Activated CD4-positive, alpha-beta T cell treated with anti-CD3 and anti-CD28 coated beads, Interleukin-2, amount 10 ng/mL, durations not matched to agents 24 days and 14 days (primary cell): ENCODE measurements at places on chromosomes 3 and 15. TPM values are rescaled to one million over a fixed set of nuclear protein-coding genes. Genes with fewer than 3 reads are reported as not detected.
A peak's percentile ranks its signal among the peaks of the same experiment; 100 is the strongest.

DNA sequence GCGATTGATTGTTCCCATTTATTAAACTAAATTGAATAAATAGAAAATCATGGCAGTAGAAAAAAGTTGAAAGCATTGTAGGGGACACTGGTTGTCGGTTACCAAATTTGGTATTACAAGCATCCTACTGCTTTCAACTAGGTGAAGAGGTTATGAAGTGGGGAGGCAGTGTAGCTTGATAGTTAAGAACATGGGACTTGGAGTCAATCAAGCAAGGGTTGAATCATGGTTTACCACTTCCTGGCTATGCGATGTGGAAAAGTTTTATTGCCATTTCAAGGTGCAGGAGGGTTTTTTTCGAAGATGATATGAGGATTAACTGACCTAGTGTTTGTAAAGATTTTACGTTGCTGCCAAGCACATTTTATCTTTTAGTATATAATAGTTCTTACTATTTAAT, 318.2 kb upstream of the KCNH8 start:
- H3K27ac ChIP-seq, result no peak overlapping the region
- peak; percentile 70 for DNase-seq
- H3K27me3 ChIP-seq, result no peaks in the 10 kb centered on the region
- no peaks in the 10 kb centered on the region for H3K36me3 ChIP-seq
- peaks cover 11% of the 10 kb centered on the region for H3K4me1 ChIP-seq
- no peak overlapping the region for H3K4me3 ChIP-seq

GRCh38 chr3:131038326-131038725, 11.6 kb downstream of the NEK11 start:
- no peaks in the 10 kb centered on the region for H3K27me3 ChIP-seq
- H3K36me3 ChIP-seq, result peaks cover 6% of the 10 kb centered on the region
- H3K4me3 ChIP-seq, result no peak overlapping the region
- H3K27ac ChIP-seq, result no peak overlapping the region
- no peak for DNase-seq

DNA sequence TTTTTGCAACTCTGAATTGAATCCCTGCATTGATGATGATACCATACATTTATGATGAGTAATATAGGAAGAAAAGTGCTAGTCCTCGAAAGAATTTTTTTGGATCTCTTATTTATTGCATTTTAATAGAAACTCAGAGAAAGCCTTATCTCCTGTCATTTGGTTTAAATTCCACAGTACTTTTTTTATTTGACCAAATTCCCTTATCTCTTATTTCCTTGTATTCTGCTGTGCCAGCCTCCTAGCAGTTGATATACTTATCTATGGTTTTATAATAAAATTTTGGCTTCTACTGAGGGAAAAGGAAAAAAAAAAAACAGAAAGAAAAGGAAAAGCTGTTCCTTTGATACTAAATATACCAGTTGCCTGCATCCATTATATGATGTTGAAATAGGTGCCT, 535.1 kb upstream of the NR2F2 start:
- DNase-seq, result no peak
- no peak overlapping the region for H3K4me3 ChIP-seq
- peaks cover 2% of the 10 kb centered on the region for H3K27me3 ChIP-seq
- H3K27ac ChIP-seq, result no peak overlapping the region
- no peaks in the 10 kb centered on the region for H3K36me3 ChIP-seq
- no peaks in the 10 kb centered on the region for H3K4me1 ChIP-seq

GRCh38 chr3:50003216-50003615, 63.3 kb downstream of the RBM6 start:
- H3K27me3 ChIP-seq, result no peaks in the 10 kb centered on the region
- no peak overlapping the region for H3K4me3 ChIP-seq
- no peak for DNase-seq

DNA sequence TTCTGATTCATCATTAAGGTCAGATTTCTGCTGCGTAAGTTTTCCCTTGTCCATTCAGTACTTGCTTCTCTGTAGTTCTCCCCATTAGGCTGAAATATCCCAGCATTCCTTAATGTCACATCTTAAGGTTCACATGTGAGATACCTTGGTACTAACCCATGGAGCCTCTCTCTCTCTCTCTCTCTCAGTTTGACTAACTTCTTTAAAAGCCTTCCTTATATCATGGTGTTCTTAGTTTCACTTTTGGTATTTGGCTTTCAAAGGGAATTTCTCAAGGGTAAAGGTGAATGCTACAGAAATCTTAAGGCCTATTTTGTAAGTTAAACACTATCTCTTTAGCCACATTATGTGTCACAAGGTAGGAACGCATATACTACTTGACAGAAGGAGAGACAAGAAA, 427.3 kb upstream of the ZNF717 start:
- H3K36me3 ChIP-seq, result no peaks in the 10 kb centered on the region
- H3K27ac ChIP-seq, result no peak overlapping the region
- no peaks in the 10 kb centered on the region for H3K4me1 ChIP-seq
- no peaks in the 10 kb centered on the region for H3K27me3 ChIP-seq
- DNase-seq, result no peak

DNA sequence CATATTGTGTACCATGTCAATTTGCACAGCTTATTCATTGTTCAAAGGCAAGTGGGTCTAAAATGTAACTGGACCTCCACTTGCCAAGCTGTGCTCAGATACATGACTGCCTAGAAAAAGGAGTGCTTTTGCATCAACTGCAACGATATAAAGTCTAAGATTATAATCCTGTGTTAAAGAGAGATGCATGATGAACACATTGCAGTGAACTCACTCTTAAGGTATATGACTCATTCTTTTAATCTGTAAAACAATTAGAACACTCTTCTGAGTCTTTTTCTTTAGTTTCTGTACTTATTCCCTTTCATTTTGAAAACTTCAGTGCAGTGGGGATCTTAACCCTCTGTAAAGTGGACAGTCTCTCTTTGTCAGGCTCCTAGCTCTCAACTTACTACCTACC, 982.8 kb downstream of the ROBO1 start:
- no peak for DNase-seq
- no peaks in the 10 kb centered on the region for H3K4me1 ChIP-seq
- H3K27me3 ChIP-seq, result no peaks in the 10 kb centered on the region
- H3K36me3 ChIP-seq, result no peaks in the 10 kb centered on the region

GRCh38 chr15:68536331-68537095, 42.3 kb upstream of the CORO2B start:
- peaks cover 3% of the 10 kb centered on the region for H3K36me3 ChIP-seq
- DNase-seq, result no peak
- no peaks in the 10 kb centered on the region for H3K4me1 ChIP-seq
- peaks cover 29% of the 10 kb centered on the region for H3K27me3 ChIP-seq
- no peak overlapping the region for H3K4me3 ChIP-seq
- H3K27ac ChIP-seq, result no peak overlapping the region

GRCh38 chr15:66758844-66759243, 56.8 kb downstream of the SMAD6 start:
- peaks cover 3% of the 10 kb centered on the region for H3K36me3 ChIP-seq
- H3K27ac ChIP-seq, result no peak overlapping the region
- H3K4me3 ChIP-seq, result no peak overlapping the region
- no peaks in the 10 kb centered on the region for H3K4me1 ChIP-seq

CCR5 gene
- 1.7 and 2.3 TPM in 2 replicates for total RNA-seq

MITF gene
- total RNA-seq, result 0.16 and 0.52 TPM in 2 replicates
